Aorta (tissue), 5 donors: ENCODE measurements at places on chromosomes 13 and 19. TPM values are rescaled to one million over a fixed set of nuclear protein-coding genes. Genes with fewer than 3 reads are reported as not detected.

GRCh38 chr19:35170359-35171061 is 16.0 kb downstream of the FXYD5 start:
- no peak for DNase-seq

DNA sequence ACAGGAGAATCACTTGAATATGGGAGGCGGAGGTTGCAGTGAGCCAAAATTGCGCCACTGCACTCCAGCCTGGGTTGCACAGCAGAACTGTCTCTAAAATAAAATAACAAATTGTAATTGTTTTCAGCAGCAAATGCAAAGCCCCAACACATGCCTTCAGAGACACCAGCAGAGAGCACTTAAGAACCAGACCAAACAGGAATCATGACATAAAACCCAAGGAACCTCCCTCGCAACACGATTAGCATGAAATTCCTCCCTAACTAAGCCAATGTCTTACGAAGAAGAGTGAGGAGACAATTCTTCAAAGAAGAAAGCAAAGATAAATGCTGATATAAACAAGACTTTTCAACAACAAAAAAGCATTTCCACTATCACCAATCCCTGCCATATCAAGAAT is 40.1 kb downstream of the PSPC1 start:
- no peak for DNase-seq

- DNase-seq = no peak
These were observed 18.1 kb upstream of the ARL11 start for GRCh38 chr13:49610176-49610575.

DNA sequence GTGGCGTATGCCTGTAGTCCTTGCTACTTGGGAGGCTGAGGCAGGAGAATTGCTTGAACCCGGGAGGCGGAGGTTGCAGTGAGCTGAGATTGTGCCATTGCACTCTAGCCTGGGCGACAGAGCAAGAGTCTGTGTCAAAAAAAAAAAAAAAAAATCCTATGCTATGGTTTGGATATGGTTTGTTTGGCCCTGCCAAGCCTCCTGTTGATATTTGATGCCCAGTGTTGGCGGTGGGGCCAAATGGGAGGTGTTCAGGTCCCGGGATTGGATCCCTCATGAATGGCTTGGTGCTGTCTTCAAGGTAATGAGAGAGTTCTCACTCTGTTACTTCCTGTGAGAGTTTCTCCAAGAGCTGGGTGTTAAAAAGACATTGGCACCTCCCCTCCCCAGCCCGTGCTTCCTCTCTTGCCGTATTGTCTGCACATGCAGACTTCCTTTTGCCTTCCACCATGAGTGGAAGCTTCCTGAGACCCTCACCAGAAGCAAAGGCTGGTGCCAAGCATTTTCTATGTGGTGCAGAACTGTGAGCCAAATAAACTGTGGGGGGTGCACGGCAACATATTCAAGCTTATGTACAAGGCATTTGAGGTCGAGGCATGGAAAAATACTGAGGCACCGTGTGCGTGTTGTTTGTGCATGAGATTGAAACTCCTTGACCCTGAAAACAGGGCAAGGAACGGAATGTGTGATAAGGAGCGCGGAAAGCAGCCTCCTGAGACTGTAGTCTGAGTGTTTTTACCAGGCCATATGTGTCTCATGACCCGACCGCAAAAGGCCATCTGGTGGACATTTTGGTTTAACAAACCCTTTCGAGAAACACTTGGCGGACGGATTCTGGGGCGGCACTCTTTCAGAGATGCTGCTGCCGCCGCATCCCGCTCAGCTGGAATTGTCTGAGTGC is 7.3 kb downstream of the SIGLEC9 start:
- DNase-seq = no peak

GRCh38 chr13:82758044-82758443 is 1124.2 kb downstream of the SLITRK1 start:
- DNase-seq = no peak

GRCh38 chr13:20908714-20909497 is 6.4 kb upstream of the XPO4 start:
- DNase-seq = no peak

DNA sequence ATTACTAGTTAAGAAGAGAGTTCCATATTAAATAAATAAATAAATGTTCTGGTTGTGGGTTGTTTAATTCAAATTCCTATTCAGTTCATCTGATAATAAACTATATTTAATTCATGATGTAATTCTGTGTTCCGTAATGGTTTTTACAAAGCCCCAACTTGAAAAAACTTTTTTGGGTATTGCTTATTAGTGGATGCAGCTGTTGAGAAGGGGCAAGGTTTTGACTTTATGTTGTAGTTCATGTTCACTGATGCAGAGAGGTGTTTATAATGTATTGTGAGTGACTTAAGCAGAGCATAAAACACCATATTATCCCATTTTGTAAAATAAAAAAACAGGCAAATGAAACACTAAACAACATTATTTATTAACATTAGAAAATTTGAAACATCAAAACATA is 107.3 kb upstream of the TNFSF11 start:
- DNase-seq = no peak

GRCh38 chr13:46761866-46762265 is 35.1 kb downstream of the ESD start:
- DNase-seq = no peak

DNA sequence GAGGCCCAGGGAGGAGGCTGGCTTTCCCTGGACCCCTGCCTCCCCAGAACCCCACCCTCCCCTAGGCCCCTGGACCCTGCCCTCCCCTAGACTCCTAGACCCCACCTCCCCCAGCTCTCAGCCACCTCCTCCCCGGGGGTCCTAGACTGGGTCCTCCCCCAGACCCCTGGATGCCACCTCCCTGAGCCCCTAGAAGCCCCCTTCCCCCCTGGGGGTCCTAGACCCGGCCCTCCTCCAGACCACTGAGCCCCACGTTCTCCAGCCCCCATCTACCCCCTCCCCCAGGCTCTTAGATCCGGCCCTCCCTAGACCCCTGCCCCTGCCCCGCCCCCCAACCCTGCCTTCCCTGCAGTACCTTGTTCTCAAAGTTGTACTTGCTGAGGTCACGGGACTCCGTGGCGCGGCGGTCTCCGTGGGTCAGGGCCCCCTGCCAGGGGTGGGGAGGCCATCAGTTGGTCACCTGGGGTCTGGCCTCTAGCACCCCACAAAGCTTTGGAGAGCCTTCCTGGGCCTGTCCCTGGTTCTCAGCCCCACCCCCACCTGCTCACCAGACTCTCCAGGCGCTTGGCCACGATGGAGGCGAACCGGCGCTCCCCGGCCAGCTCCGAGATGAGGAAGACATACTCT is 8.0 kb downstream of the GPX4 start:
- no peak for DNase-seq

DNA sequence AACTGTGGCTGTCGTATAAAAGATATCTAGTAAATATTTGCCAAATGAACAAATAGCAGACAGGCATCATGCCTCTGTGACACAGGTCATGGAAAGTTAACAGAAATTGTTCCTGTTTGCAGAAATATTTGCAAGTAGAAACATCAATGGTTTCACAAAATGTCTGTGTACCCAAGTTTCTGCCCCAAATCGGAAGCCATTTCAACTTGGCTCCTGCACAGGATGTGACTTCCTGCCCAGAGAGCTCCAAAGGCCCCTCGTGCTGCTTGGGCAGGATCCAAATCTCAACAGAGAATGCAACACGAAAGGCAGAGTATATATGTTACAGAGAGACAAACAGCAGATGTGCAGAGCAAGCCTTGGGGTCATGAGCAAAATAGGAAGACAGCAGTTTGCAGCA is 95.5 kb upstream of the SERP2 start:
- DNase-seq = no peak

DNA sequence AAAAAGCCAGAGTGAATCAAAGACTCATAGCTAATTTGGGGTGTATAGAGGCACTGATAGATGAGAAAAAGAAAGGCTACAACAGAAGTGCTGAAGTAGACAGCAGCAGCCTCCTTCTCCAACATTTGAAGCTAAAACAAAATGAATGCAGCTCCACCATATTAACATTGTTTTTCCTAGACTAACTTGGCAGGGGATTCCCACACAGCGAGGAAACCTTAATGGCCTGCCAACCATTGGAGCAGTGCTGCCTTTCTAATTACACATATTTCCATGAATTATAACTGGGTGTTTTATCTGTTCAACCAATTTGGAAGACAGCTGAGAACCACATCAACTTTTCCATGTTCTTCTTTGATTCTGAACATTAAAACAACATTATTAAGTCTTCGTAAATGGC is 478.6 kb downstream of the LIG4 start:
- no peak for DNase-seq

DNA sequence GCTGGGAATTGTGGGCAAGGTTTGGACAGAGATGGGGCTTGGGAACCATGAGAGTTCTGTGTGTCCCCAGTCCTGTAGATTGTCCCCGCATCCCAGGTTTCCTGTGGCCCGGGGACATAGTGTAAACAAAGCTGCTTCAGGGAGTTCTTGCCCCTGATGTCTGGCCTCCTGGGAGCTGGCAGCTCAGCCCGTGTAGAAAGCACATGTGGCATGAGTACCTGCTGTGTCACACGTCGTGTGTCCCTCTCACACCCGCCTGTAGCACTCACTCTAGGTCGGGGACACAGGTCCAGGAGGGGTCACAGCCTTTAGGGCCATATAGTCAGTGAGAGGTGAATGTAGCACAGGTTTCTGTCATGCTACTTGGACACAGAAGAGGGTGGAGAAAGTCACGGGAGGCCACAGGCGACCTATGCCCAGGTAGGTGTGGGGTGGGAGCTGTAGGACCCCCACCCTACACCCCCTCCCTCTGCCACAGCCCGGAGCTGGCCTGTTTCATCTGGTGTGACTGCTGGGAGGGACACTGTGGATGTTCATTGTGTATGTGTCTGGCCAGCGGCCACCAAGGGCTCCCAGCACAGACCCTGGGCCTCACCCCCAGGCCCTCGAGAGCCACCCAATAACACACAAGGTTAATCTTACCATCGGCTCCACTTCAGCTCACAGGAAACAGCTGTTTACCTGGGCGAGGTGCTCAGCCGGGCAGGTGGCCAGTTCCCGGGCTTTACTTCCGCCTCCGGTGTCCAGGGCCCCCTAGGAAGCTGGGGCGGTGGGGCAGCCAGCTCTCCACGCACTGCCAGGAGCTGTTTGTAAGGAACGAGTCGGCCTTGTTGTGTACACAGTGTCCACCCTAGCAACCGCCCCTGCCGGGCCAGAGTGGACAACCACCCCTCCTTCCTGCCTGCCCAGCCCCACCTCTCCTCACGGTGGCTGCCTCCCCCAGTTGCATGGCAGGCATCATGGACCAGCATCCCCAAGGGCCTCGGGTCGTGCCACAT is 49.7 kb downstream of the COMP start:
- no peak for DNase-seq

DNA sequence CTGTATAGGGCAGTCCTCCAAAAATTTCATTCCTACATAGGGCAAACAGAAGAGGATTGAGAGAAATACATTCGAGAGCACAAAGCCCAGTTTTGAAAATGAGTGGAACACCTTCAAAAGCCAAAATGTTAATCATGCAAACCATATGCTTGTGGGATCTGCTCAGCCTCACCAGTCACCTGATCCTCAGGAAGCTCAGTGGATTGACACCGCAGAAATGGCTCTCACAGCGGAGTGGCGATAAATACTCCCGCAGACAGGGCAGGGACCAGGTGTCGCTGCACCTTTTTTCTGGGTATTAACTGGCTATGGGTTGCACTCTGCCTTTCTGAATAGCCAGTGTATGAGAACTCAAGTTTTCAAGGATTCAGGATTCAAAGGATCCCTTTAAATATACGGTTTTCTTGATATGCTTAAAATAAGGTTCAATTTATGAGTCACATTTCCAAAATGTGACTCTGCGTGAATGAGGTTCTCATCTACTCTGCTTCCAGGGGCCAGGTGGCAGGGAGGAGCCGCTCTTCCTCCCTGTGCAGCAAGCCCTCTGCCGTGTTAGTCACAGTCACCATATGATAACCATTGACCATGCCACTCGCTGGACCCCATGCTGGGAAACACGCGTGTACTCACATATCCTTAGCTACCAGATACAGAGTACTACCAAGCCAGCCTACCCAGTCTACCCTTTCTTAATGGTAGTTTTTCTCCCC is 18.3 kb upstream of the DHRS12 start:
- no peak for DNase-seq

DNA sequence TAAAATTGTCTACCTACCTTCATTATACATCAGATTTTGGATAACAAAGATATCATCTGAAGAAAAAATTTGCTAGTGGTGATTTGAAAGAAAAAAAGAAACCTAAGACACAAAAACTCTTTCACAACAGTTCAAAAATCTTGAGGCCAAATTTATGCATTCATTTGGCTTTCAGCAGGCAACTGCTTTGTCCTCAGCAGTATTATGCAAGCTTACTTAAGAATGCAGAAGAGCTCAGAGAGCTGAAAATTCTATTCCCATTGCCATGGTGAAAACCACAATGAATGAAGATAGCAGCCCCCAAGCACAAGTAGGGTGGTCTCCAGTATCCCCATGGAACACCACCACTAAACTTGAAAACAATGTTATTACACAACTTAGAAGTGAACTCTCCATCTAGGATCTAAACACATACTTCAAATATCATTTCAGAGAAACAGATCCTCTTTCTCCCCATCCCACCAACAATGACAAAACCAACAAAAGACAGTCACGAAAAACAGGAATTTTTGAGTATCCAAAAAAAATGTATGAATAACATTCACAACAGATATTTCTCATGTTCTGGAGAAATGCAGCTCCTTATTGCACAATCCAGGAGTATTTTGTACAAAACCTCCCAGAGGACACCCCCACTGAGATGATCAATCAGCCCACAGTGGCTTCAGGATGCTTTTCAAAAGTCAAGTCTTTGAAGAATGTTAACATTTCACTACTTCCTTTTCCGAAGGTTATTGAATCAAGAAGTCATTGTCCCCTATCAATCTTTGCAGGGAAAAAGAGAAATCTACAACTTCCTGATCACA is 192.7 kb downstream of the LHFPL6 start:
- DNase-seq = no peak

- DNase-seq = no peak
These were observed 2.5 kb downstream of the VPS36 start for GRCh38 chr13:52447815-52448552.

- no peak for DNase-seq
These were observed 45.0 kb upstream of the LRCH1 start for GRCh38 chr13:46507981-46508380.

- DNase-seq = no peak
These were observed 648.3 kb upstream of the SPRY2 start for GRCh38 chr13:80989241-80989640.

Gene FXYD7
- not detected for total RNA-seq

Gene PROZ
- not detected for total RNA-seq

Gene SHD
- not detected for total RNA-seq

Gene SIGLEC5
- 0.58 TPM for total RNA-seq

Gene FDX2
- 7.5 TPM for total RNA-seq

Gene LMO7
- total RNA-seq = 56.4 TPM

Gene TGDS
- total RNA-seq = 8.9 TPM

Gene KLK4
- not detected for total RNA-seq
